ENCODE measurements at places on chromosomes 12 and 14.

DNA sequence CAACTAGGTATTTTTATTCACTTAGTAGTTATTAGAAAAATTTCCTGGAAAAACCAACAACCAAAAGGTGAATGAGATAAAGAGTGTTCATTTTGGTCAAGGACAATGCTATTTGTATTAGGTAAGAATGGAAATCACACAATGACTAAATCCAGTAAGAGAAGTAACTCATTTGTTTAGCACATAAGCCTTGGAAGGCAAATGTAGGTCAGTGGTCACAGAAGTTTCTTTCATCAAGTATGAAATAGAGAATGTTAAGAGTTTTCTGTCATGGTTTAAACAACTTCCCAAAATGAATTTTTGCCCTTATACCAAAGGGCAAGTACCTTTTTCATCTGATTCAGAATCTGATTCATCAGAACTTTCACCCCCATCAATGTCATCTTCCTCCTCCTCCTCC is 101.7 kb downstream of the KIF21A start:
- DNase-seq = no peak

- no peak for DNase-seq
Observed at GRCh38 chr12:41624571-41624970, 436.5 kb downstream of the PDZRN4 start.

DNA sequence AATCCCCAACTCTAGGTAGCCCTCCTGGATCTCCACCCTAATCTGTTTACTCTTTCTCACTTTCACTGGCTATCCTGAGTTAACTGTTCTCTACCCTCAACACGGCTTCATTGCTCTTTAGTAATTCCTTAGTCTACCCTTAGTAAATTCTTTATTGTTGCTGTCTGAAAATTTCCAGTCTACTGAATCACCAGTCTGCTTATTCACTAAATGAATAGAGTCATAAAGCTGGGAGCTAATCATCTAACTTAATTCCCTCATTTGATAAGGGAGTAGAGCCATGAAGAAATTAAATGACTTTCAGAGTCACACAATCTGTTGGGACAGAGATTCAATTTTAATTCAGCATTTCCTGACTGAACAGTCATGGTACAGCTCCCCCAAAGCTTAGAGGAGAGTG is 36.5 kb downstream of the YEATS4 start:
- no peak for DNase-seq

GRCh38 chr14:26180221-26180620 is 417.6 kb downstream of the NOVA1 start:
- no peak for DNase-seq

- DNase-seq = no peak
Observed at GRCh38 chr14:100536121-100536510, 51.1 kb downstream of the BEGAIN start.

DNA sequence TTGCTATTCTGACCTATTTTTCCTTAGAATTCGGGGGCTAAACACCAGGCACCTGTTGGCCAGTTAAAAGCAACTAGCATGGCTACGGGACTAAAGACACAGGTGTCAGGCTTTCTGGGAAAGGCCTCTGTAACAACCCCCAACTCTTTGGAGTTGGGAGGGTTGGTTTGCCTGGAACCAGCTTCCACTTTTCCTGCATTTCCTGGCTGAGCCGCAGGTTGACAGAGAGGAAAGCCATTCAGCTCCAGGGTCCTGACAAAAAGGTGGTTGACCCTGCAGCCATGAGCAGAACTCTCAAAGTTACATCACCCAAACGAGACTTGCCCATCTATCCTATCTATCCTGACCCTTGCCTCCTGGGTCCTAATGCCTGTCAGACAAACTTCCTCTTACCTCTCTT is 375.4 kb upstream of the SFSWAP start:
- no peak for DNase-seq

GRCh38 chr14:93987376-93987775 is 9.7 kb upstream of the CCDC197 start:
- DNase-seq = no peak

DNA sequence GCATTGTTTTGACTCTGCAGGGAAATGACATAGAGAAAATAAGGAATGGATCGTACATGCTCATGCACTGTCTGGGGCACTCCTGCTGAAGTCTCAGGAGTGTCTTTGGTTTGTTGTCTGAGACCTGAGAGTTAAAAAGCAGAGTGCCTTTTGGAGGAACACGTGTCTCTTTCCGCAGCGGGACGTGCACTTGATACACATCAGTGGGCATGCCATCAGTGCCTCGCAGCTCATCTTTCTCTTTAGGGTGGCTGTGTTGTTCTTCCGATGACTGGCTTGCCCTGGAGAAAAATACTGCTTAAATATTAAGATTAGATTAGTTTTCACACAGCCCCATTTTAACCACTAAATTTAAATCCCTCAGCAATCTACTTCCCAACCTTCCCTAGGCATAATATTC is 835.9 kb downstream of the DIO2 start:
- DNase-seq = no peak

- DNase-seq = no peak
Observed at GRCh38 chr12:99087278-99087677, 442.2 kb downstream of the APAF1 start.

- DNase-seq = no peak
Observed at GRCh38 chr12:42180990-42181596, 36.4 kb upstream of the GXYLT1 start.

DNA sequence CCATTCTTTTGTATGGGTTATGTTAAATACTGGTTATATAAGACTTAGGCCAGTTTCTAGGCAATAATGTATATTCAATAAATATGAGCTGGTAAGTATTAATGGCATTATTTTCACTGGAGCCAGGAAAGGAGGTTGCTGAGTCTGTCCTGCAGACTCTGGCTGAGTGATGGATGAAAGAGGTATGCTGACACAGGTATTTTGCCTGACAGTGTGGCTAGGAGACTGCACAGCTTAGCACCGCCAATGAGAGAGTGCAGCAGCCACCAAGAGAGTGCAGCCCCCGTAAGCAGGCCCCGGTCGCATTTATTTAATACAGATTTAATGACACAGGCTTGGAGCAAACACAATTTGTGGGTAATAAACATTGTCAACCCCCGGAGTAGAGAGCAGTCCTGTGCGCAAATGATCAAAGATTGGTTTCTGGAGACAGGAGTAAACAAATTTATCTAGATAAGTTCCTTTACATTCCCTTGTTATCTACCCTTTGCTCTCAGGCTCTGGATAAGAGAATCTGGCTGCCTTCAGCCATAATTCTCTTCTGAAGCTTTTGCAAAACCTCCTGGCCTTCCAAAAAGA is 37.4 kb downstream of the TMTC3 start:
- DNase-seq = no peak

GRCh38 chr12:69425417-69425816 is 44.8 kb upstream of the FRS2 start:
- no peak for DNase-seq

- DNase-seq = no peak
Observed at GRCh38 chr12:114286145-114286544, 119.8 kb downstream of the TBX5 start.

DNA sequence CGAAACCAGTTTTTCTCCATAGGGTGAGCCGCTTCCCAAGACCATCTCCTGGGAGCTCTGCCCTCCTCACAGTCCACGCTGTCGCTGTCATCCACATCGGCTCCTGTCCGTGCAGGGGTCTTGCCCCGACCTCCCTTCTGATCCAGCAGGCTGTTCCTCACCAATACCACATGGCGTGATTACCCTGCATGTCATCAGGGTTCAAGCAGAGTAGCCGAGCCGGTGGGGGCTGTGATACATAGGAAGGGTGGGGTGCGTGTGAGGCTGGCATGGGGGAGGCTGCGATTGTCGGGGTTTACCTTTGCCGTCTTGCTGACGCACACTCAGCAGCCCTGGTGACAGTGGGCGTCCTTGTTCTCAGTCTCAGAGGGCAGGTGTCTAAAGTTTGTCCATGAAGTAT is 17.0 kb downstream of the TEDC1 start:
- DNase-seq = no peak

DNA sequence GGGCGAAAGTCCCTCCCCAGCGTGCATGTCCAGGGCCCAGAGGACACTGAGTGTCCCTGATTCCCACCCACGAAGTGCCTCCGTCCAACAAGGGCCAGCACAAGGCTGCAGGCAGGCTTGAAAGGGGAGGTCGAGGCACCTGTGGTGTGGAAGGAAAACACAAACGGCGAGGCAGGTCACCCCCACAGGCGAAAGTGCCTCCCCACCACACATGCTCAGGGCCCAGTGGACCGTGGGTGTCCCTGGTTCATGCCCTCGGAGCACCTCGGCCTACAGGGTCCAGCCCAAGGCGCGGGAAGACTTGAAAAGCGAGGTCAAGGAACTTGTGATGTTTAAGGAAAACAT is 370.4 kb downstream of the ALG10 start:
- no peak for DNase-seq

DNA sequence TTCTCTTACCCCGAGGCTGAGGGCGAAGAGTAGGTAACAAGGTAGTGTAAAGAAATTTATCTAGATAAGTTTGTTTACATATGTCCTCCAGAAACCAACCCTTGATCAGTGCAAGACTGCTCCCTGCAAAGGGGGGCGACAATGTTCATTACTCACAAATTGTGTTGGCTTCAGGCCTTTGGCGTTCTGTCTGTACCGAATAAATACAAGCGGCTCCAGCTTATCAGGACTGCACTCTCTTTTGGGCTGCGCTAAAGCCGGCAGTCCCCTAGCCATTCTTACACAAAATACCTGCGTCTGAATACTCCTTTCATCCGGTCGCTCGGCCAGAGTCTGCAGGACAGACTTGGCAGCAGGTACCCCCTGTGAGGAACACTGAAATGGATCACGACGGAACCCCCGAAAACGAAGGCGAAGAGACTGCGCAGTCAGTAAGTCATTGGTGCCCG is 116.4 kb downstream of the PPHLN1 start:
- DNase-seq = no peak

DNA sequence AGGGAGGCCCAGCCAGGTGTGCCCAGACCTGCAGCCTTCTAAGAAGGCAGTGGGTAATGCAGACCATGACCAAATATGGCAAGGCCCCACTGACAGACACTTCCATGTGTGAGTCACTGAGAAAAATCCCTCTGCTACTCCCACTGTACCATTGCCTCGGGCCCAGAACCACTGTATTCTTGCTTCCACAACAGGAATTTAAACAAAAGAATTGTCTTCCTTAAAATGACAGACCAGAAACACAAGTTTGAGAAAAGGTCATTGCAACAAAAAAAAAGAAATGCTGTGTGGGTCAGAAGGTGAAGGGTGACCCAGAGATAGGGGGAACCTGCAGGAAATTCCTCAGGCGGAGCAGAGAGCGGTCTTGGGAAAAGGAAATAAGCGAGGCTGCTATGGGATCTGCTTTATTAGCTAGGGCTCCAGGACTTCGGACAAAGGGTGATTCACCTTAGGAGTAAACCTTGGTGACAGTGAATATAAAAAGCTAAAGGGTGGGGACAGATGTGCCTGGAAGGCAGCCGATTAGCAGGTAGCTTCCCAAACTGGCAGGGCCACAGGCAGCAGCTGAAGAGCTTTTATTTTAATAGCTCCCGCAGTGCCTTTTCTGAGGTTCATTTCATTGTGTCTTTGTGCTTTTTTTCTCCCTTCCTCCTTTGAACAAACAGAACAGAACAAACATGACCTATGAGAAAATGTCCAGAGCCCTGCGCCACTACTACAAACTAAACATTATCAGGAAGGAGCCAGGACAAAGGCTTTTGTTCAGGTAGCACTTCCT is 185.3 kb upstream of the BCL2L14 start:
- no peak for DNase-seq

DNA sequence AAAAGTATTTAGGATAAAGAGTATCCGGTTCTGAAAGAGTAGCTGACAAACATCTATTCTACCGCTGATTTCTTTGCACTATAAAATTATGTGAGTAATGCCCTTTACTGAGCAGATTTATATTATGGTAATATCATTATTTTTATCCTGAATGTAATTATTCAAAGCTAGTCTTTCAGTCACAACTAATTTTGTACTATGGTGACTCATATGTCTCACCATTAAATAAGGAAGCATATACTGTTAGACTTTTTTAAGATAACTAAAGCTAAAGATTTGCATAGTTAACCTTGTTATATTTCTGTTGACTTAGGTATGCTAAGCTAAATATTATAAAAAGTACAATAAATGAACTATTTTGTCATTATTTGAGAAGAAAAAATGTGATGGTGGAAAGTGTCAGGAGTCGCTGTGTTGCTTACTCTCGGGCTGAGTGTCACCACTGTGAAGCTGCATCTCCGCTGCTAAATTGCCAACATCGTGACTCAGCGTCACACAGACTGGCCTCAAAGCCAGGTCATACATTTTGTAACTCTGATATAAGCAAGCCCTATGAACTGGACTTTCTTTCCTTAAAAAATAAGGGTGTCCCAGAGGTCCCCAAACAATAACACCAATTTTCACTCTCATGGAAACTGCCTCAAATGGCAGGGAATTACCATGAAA is 69.1 kb upstream of the SSTR1 start:
- DNase-seq = no peak

DNA sequence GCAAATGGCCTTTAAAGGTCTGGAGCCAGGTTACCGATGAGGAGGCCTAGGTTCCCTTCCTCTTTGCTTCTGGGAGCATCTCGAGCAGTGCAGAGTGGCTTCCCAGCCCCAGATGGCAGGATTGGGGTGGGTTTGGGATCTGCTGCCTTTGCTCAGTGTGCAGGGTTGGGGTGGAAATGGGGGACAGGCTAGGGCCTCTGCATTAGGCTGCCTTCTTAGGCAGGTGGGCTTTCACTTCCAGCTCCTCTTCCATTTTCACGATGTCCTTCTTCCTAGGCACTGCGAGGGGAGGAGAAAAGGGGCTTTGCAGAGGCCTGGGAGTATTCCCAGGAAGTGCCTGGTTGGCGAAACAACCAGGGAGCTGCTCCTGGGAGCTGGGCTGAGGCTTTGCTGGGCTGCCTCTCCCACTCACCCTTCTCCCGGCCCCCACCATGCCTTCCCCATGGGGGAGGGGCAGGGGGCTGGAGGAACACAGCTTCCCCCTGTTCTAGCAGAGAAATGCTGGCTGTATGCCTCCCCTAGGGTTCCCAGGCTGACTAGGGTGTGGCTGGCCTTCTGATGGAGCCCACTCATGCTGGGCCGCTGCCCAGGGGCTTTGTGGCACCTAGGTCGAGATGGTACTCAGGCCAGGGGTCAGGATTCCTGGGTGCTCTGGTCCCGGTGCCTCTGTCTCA is 2.4 kb downstream of the NR4A1 start:
- no peak for DNase-seq

DNA sequence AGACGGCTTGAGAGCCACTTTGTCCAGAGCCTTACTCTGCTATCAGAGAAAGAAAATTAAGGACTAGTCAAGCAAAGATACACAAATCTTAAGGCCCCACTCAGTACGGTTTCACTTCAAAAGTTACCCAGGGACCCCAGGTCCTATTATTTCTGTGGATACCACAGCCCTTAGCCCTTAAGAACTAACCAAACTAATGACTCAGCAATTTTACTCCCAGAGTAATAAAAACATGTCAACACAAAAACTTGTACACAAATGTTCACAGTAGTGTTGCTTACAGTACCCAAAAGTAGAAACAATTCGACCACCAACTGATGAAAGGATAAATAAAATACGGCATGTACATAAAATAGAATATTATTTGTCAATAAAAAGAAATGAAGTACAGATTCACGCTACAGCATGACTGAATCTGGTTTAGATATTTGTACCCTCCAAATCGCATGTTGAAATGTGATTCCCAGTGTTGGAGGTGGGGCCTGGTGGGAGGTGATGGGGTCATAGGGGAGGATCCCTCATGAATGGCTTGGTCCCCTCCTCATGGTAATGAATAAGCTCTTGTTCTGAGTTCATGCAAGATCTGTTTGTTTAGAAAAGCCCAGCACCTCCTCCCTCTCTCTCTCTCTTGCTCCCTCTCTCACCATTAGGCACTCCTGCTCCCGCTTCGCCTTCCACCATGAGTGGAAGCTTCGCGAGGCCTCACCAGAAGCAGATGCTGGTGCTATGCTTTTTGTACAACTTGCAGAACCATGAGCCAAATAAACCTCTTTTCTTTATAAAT is 30.5 kb downstream of the AREL1 start:
- DNase-seq = no peak

Measured in stimulated activated CD4-positive, alpha-beta T cell treated with anti-CD3 and anti-CD28 coated beads, Interleukin-15, amount 100 ng/mL, for 1 hour (primary cell).